ENCODE measurements at places on chromosomes 16 and 17.

DNA sequence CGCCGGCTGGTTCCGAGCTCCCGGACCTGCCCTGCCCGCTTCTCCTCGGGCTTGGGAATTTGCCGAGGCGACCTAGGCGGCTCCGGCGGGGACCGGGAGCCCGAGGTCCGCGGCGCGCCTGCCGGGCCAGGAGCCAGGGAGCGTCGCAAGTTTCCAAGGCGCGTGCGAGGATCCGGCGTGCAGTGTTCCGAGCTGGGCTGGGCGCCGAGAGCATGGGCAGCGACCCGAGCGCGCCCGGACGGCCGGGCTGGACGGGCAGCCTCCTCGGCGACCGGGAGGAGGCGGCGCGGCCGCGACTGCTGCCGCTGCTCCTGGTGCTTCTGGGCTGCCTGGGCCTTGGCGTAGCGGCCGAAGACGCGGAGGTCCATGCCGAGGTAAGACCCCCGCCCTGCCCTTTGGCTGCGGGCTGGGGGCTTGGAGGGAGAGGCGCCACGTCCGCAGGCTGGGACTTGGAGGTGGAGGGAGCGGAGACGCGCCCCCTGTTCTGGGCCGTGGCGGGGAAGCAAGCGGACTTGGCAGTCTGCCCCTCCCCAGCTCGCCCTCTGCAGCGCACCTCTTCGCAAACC is 668 bp downstream of the MMP15 start:
- DNase-seq: no peak

- DNase-seq: no peak
These were observed 17.4 kb downstream of the RPA1 start for GRCh38 chr17:1847191-1847590.

GRCh38 chr16:2214719-2214968 is at the start of gene PGP:
Gene PGP, minus strand, starts transcription at chr16:2214840. Its CDS starts 63 bp downstream, at chr16:2214777.
- no peak for DNase-seq

DNA sequence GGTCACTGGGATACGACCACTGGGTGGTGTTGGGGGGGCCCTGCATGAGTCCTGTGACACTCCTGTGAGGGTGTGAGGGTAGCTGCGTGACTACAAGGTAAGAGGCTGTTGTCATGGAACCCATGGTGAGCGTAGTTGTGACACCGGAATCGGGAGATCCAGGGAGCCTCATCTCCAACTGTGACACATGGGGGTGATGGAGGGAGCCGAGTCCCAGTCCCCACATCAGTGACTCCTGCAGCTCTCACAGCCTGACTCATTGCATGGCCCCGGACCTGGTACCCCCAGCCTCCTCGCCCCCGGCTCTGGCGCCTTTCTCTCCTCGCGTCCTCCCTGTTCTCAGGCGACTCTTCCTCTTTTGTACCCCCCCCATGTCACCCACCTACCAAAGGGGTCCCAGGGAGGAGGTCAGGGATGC is 14.2 kb downstream of the CDH16 start:
- no peak for DNase-seq

DNA sequence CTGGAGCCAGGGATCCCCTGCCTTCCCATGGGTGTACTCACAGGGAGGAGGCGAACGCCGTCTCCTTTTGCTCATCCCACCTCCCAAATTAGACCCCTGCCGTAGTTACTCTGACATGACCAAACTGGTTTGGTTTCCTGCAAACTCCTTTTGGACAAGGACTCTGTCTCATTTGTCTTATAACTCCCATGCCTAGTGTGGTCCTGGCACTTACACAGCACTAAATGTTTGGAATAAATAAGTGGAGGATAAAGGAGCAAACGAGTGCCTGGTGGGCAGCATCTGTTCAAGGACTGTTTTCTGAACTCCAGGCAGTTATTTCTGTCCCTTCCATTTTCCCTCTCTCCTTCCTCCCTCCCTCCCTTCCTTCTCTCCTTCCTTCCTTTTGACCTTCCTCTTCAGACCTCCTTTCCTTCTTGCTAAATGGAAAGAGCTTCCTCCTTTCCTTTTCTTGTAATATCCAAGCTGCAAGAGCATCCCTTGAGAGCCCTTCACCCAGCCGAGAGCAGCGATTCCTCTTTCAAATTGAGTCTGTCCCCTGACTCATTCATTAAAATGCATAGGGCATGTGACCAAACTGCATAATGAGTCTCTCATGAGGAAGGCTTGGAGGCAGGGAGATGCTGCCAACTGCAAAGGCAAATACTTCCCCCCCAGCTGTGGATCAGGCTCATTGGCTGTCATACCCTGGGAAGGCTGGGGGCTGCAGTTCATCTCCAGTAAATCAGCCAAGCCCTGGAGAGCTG is 36.8 kb downstream of the CHD9 start:
- no peak for DNase-seq

DNA sequence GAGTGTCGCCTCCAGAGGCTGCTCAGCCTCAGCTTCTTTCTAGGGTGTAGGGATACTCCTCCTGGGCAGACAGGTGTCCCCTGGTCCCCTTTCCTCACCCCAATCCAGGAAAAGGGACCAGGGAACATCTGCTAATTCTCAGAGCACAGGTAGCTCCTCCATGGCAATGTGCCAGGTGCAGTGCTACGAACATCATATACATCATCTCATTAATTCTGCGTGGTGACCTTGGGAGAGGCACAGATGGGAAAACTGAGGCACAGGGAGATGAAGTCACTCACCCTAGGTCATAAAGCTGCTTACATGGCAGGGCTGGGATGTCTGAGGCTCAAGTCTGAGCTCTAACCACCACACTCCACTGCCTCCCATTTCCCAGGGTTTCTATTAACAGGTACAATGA is 11.7 kb downstream of the HDAC5 start:
- DNase-seq: no peak

DNA sequence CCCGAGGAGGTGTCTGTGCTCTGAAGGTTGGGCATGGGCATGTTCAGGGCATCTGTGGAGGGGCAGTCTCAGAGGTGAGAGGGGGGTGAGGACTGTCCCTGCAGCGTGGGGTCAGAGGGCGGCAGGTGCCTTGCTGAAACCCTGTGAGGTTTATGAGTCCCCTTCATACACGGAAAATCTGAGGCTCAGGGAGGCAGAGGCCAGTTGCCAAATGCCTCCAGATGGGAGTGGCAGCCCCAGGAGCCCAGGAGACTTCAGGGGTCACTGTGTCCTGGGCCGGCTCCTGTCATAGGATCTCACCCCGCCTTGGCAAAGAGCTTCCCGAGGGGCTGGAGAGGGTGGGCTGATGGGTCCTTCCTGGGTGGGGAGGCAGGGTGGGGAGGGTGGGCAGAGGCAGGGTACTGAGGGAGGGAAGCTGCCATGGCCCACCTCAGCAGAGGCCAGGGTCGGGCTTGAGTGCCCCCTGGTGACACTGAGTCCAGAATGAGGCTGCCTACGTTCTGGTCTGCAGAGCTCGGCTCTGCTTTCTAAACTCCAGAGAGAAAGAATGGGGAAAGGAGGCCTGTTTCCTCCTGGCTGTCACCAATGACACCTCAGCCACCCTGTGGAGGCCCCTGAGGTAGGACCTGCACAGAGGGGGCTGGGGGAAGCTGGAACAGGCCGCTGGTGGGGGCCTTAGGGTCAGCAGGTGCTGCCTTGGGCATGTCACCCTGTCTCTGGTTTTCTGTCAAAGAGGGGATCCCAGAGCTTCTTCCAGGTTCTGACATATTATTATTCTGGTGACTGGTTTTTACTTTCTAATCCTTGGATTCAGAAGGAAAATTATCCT is 1.1 kb downstream of the LGALS9 start:
- DNase-seq: no peak

- no peak for DNase-seq
These were observed 12.0 kb downstream of the CA4 start for GRCh38 chr17:60161598-60162330.

- no peak for DNase-seq
These were observed 1.2 kb downstream of the ASGR1 start for GRCh38 chr17:7177954-7178477.

DNA sequence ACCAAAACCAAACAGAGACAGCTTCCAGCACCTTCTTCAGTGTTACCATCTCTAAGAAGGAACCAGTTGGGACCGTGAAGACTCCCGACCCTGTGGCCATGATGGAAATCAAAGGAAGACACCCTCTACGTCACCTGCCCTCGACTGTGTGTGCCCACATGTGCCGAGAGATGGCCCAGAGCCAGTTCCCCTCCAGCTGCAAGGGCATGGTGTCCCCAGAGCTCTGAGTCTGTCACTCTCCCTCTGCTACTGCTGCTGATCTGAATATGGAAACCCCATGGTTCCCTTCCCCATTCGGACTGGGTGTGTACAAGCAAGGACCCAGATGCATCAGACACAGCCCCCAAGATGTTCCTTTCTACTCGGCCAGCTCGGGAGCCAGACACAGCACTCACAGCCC is 76.4 kb downstream of the SOCS1 start:
- DNase-seq: no peak

DNA sequence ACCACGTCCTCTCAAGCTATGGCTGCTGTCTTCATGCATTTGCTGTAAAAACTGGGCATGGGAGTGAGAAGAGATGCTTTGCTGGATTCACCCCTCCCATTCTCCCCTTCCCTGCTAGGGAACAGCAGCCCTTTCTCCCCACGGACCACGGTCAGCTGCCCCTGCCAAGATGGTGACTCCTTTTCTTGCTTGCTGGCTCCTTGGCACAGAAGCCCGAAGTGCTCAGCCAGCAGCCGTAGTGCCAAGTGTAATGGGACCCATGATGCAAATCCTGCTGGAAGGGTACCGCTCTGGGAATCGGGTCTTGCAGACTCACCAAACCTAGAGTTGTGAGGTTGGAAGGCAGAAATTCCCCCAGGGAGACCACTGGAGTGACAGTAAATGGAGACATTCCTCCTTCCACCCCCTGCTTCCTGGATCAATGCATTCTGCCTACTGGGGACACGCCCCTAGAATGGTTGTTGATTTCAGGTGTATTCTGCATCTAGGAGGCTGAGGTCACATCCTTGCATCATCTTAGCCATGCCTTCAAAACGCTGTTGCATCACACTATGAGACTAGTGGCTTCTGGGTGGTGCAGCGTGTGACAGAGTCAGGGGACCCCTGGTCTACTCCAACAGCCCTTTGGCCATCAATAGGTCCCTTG is 63.0 kb upstream of the CBX4 start:
- DNase-seq: no peak

DNA sequence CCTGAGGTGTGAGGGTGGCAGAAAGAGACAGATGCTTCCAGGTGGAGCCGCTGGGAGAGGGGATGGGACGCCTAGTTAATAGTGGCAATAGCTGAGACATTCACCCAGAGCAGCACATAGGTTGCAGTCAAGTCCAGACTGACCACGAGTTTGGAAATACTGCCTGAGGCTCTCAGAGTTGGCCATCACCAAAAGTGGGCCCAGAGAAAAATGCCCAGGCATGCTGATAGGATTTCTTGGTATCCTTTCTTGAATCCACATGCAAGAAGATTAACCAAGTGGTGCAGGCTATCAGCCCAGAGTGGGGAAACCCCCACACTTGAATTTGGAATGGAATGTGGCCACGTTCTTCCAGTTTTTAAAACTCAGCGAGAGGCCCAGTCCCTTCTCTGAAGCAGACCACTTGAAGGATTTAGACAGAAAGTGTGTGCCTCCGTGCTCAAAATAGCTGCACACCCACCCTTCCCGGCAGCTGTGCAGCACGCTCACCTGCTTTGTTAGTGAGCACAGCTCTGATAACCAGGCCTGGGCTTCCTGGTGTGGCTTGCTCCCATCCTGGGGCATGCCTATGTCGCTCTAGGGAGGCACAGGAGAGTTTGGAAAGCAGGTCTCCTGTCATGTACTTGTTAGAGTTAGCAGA is 35.7 kb downstream of the PLD6 start:
- no peak for DNase-seq

DNA sequence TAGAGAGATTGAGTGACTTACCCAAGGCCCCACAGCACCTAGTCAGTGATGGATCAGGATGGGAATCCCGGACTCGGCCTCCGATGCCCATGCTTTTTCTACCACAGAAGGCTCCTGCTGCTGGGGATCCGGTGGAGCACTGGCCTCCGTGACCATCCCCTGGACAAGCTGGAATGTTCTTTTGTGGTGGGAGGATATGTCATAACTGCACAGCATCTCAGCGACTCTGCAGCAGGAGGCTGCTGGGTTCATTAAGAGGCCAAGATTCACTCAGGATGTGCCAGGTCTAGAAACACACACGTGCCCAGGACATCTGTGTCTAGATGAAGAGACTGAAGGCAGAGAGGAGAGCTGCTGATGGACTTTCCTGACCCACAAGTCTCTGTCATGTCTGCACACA is 34.7 kb upstream of the NGFR start:
- no peak for DNase-seq

DNA sequence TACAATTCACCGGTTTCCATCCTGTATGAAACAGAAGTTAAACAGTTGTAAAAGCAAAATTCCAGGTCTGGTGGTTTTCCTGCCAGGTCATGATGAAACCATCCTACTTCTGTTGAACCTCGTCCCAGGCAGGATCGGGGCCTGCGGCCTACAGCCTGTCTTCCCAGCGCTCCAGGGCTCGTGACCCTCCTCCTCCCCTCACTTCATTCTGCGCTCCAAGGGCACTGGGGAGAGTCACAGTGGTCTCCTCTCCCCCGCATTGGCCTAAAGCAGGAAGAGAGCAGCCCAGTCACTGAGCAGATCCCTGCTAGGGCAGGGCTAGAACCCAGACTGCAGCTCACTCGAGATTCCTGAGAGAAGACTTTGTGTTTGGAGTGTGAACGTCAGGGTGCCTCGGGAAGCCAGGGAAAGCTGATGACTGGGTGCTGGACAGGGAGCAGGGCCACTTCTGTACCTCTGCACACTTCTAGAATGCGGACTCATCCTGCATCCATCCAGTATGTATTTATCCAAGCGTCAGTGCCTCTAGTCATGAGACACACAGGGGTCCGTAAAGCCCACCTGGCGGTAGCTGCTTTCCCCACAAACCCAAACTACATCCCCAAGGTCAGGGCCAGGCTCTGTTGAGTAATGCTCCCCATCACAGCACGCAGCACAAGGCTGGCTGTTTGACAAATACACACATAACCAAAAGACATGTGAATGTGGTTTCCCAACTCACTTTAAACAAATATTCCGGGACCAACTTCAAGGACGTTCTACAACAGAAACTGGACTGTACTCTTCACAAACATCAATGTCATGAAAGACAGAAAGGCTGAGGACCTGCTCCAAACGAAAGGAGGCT is 1.7 kb upstream of the ITGAE start:
- DNase-seq: no peak

GRCh38 chr16:11264155-11264832 is 4.8 kb downstream of the TNP2 start:
- no peak for DNase-seq

GRCh38 chr16:60438894-60439293 is 1597.3 kb downstream of the CDH8 start:
- DNase-seq: no peak

GRCh38 chr17:36705874-36706731 is 104.7 kb downstream of the MRM1 start:
- peak; percentile 47 for DNase-seq

GRCh38 chr16:67190448-67191399 is 788 bp upstream of the EXOC3L1 start:
- DNase-seq: no peak

DNA sequence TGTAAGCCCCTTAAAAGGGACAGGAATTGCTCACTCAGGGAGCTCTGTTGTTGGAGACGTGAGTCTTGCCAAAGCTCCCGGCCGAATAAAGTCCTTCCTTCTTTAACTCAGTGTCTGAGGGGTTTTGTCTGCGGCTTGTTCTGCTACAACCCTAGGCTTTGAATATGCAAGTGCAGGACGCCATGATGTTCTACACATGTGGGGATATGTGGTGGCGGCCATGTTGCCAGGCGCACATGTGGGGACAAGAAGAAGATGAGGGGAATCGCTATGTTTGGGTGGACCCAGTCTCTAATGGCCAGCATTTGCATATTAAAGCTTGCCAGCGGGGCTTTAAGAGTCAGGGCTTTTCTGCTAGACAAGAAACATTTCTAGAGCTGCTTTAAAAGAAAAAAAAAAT is 96.8 kb upstream of the CA10 start:
- no peak for DNase-seq

GRCh38 chr17:76529224-76530094 is 8.1 kb downstream of the CYGB start:
- no peak for DNase-seq

All from T-cell (primary cell).